LNCaP clone FGC (cell line): ENCODE measurements at places on chromosomes 2 and 18.
A peak's percentile ranks its signal among the peaks of the same experiment; 100 is the strongest.

DNA sequence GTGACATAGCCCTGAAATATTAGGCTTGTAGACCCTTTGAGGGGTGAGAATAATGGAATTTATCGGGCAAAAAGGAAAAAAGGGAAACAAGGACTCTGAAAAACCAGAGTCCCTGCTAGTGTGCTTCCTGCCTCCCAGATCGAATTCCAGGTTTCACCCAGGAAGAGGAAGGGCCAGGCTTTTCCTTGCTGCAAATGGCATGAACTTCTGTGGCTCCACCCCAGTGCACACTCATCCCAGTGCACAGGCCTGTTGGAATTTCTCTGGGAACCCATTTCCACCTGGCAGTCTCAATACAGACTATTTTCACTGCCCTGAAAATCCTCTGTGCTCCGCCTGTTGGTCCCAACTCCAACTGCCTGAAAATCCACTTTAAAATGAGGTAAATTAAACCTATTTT, 29.9 kb downstream of the C18orf54 start:
- DNase-seq: no peak

- DNase-seq: peak; percentile 60
Observed at GRCh38 chr2:184498936-184499335, 99.4 kb upstream of the ZNF804A start.

GRCh38 chr2:63819256-63819655, 22.4 kb upstream of the UGP2 start:
- DNase-seq: no peak

- DNase-seq: no peak
Observed at GRCh38 chr2:79437433-79438267, 75.2 kb upstream of the CTNNA2 start.

DNA sequence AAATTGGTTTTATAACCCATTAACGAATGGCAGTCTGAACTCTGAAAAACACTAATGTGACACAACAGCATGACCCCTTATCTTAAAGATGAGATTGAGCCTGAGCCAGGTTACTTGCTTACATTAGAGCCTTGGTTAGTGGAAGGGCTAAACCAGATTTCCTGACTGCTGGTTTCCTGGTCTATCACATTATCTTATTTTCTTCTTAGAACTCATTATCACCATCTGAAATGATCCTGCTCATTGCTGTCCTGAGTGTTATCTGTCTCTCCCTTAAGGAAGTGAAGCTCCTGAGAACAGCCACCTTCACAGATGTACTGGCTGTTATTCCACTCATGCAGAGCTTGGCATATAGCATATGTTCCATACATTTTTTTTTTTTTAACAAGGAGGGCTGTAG, 9.0 kb upstream of the NRP2 start:
- DNase-seq: no peak

GRCh38 chr2:12031866-12032265, 285.4 kb downstream of the LPIN1 start:
- DNase-seq: no peak

DNA sequence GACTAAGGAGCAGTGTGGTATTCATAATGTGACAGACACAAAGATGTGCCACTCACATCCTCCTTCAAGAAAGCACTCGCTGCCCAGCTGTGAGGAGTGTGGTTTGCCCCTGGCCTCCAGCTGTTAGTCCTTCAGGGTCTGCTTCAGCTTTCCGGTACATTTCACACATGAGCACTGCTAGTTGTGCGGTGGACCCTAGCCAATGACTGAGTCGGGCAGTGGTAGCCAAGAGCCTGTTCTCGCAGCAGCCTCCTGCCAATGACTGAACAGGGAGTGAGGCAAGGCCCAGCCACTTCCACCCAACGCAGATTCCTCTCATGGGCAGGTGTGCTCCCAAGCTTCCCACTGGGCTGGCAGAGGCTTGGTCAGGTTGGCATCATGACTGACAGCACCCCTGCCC, 254.3 kb downstream of the RBM43 start:
- no peak for DNase-seq

GRCh38 chr2:54470266-54470938, 14.3 kb downstream of the SPTBN1 start:
- DNase-seq: no peak

- DNase-seq: no peak
Observed at GRCh38 chr2:210132239-210132638, 39.0 kb downstream of the KANSL1L start.

DNA sequence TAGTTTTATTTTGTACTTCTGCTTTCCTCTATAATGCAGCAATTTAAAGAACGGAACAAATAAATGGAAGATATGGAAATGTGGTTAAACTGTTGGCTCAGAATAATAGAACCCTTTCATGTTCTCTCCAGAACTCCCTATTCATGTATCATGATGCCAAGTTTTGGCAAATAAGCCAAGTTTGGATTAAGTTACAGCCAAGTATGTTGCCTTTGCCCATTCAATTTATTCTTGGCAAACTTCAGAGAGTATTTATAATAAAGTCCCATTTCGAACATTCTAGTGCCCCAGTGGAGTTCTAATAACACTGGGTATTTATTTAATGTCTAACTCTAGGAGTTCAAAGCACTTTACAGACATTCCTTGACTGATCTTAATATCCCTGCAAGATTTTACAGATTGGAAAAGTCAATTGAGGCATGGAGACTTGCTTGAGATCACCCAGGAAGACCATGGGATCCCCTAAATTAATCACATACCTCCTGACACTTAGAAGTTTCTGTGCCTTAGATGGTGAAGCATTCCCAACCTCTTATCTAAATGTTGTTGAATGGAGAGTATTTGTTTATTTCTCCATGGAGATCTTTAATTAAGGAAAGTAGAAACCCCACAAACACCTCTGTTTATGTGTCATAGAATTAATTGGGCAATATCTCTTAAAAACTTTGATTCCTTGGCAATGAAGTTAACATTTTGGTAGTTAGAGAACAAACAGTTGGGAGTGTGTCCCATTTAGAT, 106.7 kb downstream of the ACKR3 start:
- no peak for DNase-seq

- no peak for DNase-seq
Observed at GRCh38 chr18:62331581-62332356, 6.7 kb downstream of the TNFRSF11A start.

DNA sequence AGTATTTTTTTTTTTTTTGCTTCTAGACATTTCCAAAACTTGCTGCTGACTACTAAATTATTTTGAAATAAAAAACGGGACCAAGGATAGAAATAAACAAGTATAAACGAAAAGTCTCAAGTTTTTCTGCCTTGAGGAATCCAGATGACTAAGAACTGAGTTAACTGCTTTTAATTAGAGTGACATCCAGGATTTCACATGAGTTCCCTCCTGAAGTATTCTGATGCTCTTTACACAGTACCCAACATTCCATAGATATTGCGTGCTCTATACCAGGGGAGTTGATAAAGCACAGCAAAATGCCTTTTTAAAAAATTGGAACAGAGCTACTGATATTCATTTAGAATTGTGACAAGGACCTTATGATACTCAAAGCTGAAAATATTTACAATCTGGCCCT, 618.0 kb downstream of the CCDC85A start:
- no peak for DNase-seq

DNA sequence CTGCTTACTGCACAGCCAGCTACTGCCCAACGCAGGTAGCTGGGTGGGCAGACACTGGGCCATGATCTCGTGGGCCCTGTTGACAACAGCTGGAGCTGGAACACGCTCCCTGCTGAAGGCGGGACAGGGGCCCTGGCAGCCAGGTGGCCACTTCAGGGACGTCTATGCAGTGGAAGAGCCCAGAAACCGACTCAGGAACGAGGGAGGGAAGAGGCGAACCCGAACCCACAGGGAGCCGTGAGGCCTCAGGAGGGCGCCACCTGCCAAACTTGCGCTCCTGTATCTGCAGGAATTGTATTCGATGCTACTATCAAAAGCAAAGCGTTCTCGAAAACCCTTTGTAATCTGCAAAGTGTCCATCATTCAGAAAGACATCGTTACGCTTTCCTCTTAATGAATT, 198.4 kb downstream of the EIPR1 start:
- no peak for DNase-seq

DNA sequence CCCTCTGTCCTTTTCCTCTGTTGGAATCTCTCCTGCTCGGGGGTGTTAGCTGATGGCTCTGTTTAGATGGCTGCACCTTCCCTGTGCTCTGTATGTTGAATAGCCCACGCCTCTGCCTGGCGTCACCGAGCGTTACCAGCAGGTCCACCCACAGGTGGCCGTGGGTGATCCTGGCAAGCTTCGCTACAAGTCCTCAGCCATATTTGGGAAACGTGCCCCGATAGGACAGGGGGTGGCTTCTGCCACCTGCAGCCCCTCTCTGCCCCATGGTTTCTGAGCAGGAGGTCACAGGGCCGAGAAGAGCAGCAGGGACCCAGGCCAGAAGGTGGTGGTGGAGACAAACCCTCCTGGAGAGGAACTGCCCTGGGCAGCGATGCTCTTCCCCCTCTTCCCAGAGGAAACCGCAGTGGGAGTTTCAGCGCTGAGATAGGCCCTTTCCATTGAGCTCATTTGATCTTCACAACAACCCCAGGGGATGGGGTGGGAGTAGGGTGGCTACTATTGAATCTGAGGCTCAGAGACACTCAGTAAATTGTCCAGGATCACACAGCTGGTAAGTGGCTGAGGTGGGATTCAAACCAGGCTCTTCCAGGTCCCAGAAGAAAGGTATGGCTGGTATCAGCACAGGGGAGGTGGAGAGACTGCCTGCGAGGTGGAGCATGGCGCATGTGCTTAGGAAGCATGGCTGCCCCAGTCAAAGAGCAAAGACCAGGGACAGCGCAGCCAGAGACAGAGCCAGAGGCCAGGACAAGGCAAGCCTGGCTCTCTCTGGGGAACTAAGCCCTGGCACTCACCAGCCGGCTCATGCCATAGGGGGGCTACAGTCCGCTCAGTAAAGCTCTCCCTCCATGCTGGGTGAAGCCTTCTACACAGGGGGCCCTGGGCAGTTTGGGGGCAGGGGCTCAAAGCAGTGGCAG, 15.0 kb downstream of the NGEF start:
- no peak for DNase-seq

- no peak for DNase-seq
Observed at GRCh38 chr2:152499896-152500735, 165.1 kb downstream of the FMNL2 start.

- DNase-seq: no peak
Observed at GRCh38 chr2:190318931-190319554, 583 bp downstream of the HIBCH start.

DNA sequence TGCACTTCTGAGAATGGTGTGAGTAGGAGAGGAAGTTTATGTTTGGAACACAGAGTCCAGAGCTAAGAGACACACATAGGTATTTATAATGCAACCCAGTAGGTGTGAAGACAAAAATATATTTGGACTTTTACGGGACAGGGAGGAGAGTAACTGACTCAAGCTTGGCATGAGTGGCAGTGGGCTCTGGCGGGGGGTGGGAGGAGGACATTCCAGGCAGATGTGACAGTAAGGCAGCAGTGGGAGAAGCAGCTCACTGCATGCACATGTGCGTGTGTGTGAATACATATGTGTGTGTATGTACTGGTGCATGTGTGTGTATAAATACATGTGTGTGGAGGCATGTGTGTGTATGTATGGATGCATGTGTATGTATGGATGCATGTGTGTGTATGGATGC, 51.4 kb downstream of the DCDC2C start:
- DNase-seq: no peak
